ENCODE measurements at places on chromosomes 2 and 18.

- DNase-seq, result no peak
Observed at GRCh38 chr2:864501-865106, 86.0 kb upstream of the SNTG2 start.

GRCh38 chr2:15808204-15808910 lies 132.0 kb upstream of the MYCN start:
- DNase-seq, result no peak

GRCh38 chr18:57806978-57807285 lies 3.8 kb upstream of the ATP8B1 start:
- no peak for DNase-seq

- no peak for DNase-seq
Observed at GRCh38 chr2:9150568-9150900, 56.1 kb upstream of the ASAP2 start.

- DNase-seq, result no peak
Observed at GRCh38 chr2:224757934-224758548, 41.9 kb upstream of the CCDC195 start.

DNA sequence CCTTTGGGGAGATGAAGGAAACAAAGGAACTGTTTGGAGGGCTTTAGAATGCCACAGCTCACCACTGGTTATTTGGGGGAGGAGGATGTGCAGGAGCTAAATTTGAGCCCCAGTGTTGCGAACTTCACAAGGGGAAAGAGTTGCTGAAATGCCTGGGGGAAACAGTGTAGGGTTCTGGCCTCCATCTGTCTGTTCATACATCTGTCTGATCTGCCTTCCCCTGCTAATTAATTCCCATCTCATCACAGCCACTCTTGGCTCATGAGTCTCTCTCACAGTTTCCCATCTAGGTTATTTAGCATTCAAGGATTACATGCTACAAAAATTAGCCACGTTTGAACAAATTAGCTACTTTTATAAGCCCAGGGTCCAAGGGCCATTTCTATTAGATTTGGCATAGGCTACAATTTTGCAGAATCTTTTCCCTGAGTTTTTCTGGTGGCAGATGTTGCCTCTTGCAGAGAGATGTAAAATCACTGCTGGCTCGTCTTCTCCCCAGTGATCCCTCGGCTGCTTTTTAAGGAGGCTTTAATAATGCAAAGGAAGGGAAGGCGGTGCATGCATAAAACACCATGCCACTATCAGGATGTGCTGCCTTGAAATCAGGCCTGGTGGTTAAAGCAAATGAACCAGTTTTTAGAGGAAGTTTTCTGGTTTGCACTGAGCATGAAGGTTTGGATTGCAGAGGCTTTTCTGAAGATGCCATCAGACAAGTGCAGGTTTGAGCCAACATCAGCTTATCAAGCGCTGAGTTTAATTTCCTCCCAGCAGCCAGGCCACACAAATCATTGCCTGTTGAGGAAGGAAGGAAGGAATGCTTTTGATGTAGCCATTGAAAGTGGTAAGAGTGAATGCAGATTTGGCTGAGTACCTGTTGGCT lies 35.0 kb downstream of the ADD2 start:
- DNase-seq, result no peak

GRCh38 chr2:220293966-220294365 lies 666.5 kb downstream of the SLC4A3 start:
- DNase-seq, result no peak

DNA sequence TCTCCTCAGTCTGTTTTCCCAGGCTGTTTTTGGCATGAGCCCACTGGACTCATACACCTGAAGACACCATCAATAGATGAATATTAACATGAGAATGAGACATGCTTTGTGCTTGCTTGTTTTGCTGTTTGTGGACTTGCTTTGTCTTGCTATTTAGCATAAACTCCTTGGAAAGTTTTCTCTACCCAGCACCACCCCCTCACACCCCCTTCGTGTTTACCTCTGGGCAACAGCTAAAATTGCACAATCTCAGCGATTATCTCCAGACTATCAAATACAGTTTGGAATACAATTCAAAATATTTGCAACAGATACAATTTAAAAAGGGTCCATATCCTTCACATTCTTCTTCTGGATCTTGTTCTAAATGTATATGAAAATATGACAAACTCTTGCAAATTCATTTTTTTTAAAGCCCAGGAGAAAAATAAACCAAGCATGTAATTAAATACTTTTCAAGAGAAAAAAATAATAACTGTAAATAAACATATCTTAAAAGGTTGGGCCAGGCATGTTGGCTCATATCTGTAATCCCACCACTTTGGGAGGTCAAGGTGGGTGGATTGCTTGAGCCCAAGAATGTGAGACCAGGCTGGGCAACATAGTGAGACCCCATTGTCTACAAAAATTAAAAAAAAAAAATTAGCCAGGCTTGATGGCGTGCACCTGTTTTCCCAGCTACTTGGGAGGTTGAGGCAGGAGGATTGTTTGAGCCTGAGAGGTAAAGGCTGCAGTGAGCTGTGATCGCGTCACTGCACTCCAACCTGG lies 32.3 kb upstream of the PMAIP1 start:
- DNase-seq, result no peak

DNA sequence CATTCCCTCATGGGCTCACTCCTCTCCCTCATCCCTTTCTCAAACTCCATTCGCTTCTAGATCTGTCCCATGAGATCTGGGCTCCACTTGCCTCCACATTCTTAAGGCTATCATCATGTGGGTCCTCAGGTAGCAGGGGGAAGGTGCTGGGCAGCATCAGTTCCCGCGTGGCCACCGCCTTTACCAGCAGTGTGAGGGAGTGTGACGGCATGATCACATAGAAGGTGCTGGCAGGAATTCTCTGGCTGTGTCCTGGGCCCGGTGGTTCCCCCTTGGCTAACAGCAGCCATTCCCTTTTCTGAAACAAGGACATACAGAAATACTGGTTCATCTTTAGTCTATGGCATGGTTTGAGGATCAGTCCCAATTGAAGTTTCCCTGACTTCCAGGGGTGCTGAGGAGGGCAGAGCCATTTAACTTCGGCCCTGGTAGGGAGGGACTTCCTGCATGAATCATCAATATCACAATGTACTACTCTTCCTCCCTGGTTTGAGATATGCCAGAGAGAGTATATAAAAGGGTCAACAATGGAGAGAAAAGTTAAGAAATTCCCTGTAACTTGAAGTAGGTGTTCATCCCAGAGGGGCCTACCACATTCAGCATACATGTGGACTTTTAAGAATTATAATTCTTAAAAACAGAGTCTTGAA lies 7.7 kb downstream of the DOK1 start:
- DNase-seq, result no peak

DNA sequence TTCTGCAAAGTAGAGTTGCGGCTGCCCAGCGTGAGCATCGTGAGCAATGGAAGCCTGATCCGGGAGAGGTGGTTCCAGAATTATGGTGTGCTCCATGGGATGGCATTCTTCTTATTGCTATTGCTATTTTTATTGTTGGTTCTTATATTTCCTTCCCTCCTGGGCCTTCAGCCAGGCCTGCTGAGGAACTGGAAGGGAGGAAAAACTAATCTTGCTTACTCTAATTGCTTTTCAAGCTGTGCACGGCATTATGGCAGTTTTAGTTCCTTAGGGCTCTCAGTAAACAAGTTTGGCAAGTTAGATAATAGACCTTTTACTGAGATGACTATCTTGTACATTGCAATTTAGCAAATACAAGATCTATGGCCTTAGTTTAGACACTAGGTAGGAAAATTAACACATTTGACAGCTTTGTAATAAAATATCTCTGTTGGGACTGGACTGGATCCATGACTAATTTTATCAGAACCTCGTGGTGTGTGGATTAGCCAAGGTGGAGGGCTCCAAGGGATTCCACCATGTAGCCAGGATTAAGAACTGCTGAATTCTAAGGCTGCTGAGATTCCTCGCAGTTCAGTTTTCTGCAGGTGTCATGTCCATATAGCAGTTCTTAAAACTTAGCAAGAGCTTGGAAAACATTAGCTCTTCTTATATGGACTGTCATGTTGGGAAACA lies 6.0 kb downstream of the RSAD2 start:
- DNase-seq, result no peak

- no peak for DNase-seq
Observed at GRCh38 chr2:39528701-39529100, 91.6 kb upstream of the MAP4K3 start.

GRCh38 chr2:224320660-224321059 lies 81.2 kb downstream of the FAM124B start:
- no peak for DNase-seq

DNA sequence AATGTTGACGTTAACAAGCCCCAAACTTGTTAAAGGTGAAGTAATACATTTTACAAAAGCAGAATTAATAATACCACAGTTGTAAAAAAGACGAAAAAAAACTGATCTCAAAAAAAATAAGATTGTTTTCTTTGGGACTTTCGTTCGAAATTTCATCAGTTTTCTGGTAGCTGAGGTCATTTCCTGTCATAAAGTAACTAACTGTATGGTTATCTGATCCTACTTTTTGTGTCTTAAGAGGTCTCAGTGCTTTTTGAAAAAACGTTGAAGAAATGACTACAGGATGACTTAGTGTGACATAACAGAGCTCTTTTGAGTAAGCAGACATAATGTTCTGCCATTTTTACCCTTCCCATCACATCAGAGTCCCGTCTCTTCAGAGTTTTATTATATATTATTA lies 79.3 kb downstream of the BIRC6 start:
- no peak for DNase-seq

GRCh38 chr2:128421861-128422311 lies 103.2 kb upstream of the HS6ST1 start:
- no peak for DNase-seq

GRCh38 chr18:13266218-13267100 lies 47.9 kb downstream of the LDLRAD4 start:
- DNase-seq, result no peak

DNA sequence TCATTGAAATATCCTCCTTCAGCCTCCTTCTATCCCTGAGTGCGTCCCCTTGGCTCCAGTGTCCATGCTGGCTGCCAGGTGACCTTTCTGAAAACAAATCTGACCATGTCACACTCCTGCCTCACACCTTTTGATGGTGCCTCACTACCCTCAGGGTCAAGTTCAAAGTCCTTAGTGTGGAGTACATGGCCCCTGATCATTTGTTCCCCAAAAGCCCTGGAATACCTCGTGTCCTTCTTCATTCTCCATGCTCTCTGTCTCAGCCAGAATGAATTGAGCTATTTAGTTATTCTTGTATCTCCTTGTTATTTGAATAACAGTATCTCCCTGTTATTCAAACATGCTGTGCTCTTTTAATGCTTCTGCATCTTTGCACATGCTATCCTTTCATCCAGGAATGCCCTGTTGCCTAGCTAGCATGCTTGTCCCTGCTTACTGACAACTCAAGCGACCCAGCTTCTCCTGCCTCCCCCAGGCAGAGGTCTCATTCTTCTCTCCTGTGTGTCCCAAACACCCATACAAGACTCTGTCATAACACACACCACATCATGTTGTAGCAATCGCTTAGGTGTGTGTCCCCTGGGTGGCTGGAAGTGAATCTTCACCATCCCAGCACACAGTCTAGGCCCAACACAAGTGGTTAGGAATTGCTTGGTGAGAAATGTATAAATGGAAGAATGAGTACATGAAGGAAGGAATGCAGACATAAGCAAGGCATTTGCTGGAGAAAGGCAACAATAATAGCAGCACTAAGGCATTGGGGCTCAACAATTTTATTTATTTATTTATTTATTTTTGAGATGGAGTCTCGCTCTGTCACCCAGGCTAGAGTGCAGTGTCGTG lies 144.0 kb downstream of the DDX1 start:
- DNase-seq, result no peak

DNA sequence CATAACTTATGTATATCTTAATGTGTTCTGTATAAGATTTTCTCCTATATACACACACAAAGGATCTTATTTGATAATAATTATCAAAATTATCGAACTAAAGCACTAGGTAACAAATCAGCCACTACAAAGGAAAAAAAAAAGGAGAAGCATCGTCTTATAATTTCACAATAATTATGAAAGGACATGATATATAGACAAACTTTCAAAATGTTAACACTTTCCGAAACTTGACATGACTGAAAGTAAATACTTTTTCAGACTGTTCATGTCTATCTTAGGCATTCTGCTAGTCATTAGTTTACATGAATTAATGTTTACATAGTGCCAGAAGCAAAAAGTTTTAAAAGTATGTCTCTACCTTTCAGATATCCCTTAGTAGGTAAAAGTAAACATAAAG lies 7.3 kb upstream of the NR4A2 start:
- DNase-seq, result no peak

GRCh38 chr2:241496003-241496707 lies 12.2 kb downstream of the STK25 start:
- DNase-seq, result no peak

GRCh38 chr2:173898996-173899395 lies 66.2 kb downstream of the SP3 start:
- DNase-seq, result no peak

DNA sequence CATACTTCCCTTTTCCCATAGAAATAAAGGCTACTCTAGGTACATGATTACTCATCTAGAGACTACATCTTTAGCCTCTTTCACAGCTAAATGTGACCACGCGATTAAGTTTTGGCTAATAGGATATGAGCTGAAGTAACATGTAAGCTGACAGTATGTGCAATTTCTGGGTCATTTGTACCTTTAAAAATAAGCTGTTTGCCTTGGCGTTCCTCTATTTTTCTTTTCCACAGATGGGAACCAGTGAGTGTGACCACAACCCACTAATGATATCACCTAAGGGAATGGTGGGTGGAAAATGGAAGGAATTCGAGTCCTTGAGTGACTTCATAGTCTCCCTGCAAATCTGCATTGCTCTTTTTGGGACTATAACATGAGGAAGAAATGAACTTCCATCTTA lies 11.7 kb upstream of the NABP1 start:
- no peak for DNase-seq

DNA sequence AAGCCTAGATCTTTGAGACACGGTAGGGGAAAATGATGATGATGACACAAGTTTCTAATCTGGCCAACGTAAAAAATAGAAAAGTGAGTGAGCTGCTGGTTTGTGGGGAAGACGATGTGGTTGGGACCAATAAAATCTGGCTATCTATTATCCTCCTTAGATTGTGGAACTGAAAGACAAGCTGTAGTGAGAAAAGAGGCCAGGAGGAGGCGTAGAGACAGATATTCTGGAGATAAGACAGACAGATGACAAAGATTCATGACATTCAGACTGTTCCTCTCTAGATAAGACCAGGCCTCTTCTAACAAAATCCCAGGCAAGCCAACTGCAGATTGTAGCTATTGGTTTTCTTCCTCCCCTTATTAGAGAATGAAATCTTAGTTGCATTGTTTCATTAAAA lies 376.3 kb upstream of the UBE2E3 start:
- DNase-seq, result peak; percentile 49

DNA sequence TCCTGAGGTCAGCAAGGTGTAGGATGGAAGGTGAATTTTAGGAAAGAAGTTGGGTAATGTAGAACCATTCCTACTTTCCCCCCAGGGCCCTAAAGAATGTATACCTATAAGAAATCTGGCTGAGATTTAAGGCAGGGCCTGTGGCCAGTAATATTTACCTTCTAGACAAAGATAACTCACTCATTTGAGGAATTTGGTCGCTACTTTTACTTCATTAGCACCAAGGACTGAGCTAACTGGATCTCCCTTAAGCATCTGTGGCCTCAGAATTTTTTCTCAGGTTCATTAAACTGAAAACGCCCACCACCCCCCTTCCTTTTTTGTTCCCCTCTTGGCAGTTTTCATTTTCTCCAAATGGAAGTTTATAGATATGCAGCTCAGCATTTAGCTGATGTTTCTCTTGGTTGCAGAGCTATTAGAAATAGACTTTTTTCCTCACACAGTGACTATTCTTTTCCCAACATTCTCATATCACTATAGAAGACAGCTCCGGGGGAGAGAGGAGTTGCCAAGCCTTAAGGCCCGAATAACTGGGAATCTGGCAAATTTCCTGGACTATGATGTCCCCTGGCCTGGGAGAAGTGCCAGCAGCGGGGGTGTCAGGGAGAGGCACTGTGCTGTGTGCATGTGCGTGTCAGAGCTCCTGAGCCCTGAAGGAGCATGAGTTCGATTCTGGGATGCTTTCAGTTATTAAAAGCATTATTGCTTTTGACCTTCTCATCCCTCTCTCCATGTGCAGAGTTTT lies 310.9 kb downstream of the PRKCE start:
- DNase-seq, result no peak
